ENCODE measurements at places on chromosomes 2 and 18. TPM values are rescaled to one million over a fixed set of nuclear protein-coding genes. Genes with fewer than 3 reads are reported as not detected.

GRCh38 chr2:182345384-182345783, 81.5 kb downstream of the PDE1A start:
- DNase-seq: no peak

- DNase-seq: no peak
These were observed 57.4 kb downstream of the TRPM8 start for GRCh38 chr2:233974530-233975071.

DNA sequence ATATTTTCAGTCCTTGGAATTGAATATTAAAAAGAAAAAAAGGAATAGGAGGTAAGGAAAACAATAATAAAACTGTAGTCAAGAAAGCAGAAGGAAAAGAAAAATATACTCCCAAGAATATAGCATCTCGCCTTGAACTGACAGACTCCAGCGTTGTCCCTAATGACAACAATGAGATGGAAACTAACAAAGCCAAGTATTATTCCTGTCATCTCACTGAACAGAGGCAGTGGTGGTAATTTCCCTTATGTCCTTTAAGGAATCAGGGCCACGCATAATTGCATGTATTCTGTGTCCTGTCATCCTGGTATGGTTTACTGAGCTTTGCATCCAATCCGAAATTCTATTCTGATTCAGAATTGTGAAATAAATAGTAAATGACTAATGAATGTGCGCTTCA, 158.9 kb downstream of the LRRTM4 start:
- DNase-seq: no peak

- no peak for DNase-seq
These were observed 173.4 kb upstream of the BOD1L2 start for GRCh38 chr18:56973487-56973886.

DNA sequence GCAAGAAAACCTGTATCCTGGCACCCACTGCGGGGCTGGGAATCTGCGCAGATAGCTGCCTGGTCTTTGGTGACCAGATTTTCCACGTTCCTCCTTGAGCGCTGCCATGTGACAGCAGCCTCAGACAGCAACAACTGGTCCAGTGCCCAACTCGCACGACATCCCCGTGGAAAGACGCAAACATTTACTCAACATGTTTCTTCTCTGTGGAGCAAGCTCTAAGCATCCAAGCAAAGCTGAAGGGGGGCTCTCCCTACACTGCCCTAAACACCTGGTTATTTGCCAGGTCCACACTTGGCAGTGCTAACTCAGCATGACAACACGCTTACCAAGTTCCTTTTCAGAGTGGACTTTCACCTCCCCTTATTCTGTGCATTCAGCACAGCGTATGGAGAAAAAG, 11.3 kb downstream of the ZNF516 start:
- no peak for DNase-seq

GRCh38 chr2:143844986-143845385, 674.9 kb downstream of the ZEB2 start:
- DNase-seq: no peak

GRCh38 chr18:76981396-76981968, 151.1 kb downstream of the MBP start:
- no peak for DNase-seq

Gene REG3A
- total RNA-seq: not detected

Gene PDCL3
- total RNA-seq: 15.4 TPM

Gene FBXO15
- total RNA-seq: 5.4 TPM

Gene AMER3
- total RNA-seq: 11.4 TPM

Gene IL1A
- 0.99 TPM for total RNA-seq

Measured in spinal cord (tissue), 10 donors.